Activated CD4-positive, alpha-beta T cell treated with anti-CD3 and anti-CD28 coated beads, Interleukin-10, Interleukin-2, amounts not matched to agents 100 ng/mL and 50 ng/mL, durations not matched to agents 16 hours and 8 hours (primary cell): ENCODE measurements at places on chromosomes 16 and 17.
A peak's percentile ranks its signal among the peaks of the same experiment; 100 is the strongest.

DNA sequence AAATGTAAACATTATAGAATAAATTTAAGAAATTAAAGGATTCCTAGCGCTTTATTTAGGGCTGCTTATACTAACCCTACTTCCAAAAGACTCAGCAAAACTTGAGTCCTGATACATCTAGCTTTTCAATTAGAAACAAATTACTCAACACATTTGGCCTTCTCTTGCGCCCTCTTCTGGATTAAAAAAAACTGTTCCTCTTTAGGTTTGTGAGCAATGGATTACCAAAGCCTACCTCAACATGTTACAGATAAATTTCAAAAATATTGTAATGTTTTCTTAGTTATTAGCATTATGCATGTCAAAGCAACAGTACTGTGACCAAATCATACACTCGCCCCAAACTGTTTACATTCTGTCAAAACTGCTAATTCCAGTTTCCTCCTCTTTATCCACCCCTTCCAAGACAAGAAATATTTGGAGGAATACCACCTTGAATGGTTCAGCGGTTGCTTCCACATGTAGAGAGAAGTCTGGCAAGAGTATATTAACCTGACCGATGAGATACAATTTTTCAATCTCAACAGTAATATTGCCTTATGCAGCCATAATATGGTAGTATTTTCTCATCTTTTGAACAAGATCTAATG is 2.7 kb downstream of the NUFIP2 start:
- DNase-seq = peak; percentile 78

DNA sequence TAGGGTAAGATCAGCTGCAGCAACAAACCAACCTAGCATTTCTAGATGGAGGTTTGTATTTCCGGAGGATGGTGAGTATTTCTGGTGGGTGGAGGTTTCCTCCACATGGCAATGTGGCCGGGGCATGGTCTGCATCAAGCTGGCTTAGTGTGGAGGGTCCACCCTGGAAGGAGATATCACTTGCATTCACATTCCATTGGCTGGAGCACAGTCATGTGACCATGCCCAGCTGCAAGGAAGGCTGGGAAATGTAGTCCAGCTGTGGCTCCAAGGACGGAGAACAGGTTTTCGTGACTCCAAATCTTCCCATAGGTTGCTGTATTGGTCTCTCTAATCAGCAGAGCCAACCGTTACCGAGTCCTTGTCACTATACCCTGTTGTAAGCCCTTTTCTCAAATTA is 68.7 kb downstream of the RAI1 start:
- DNase-seq = peak; percentile 81

- DNase-seq = no peak
These were observed 372.1 kb downstream of the CPPED1 start for GRCh38 chr16:12431561-12431960.

GRCh38 chr17:46765453-46765852 is 53.0 kb downstream of the WNT3 start:
- no peak for DNase-seq

DNA sequence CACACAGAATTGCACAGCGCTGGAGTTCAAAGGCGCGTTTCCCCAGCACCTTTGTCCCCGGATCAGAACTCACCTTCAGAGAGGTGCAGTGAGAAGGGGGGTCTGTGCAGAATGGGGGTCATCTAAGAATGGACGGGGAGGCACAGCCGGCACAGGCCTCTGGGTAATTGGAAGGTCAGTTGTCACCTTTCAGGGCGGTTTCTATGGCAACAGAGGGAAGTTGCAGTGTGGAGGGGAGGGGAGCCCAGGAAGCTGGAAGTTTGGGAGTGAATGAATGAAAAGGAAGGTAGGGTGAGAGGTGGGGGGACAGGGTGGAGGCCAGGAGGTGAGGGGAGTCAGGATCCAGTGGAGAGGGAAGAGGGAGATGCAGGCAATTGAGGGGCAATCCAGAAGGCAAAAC is 12.4 kb upstream of the KCNG4 start:
- no peak for DNase-seq

DNA sequence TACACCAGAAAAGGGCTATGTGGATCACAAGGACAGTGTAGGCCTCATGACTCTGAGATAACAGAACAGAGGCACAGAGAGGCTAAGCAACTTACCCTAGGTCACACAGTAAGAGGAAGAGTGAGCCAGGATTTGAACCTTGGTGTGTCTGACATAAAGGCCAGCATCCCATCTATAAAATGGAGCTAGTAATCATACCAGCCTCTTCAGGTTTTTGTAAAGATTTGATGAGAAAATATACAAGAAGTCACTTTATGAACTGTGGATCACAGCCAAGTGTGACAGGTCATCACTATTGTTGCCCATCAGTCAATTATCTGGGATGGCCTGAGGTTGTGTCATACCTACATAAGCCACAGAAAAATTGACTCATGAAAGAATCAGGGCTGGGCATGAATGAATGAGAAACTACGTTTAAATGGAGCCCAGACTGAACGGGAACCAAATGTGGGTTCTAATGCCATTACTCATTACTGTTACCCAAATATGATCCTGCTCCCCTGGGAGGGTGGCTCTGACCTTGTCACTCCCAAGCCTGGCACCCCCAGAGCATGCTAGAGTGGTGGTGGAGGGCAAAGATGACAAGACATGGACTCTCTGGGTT is 21.0 kb downstream of the FBXO39 start:
- DNase-seq = no peak

- peak; percentile 23 for DNase-seq
These were observed 667 bp downstream of the OGFOD1 start for GRCh38 chr16:56451753-56452689.

DNA sequence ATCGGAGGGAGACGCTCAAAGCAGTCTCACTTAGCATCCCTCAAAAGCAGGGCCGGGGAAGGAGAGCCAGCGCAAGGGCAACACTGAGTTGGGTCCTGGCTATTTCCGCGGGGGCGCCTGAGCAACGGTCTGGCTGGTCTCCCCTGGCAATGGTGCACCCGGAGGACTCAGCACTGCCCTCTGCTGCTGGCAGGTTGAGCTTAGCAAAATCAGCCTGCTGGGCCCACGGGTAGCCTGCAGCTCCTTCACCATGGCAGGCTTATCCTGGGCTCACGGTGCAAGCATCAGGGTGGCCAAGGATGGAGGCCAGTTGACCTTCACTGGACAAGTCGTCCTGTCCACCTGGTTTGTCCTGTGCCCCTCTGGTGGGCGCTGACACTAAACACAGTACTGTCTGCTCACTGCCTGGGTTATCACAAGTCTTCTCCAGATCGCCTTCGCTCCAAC is 14.4 kb upstream of the ALDH3A1 start:
- DNase-seq = peak; percentile 25
